HT1080 (cell line): ENCODE measurements at places on chromosomes 1 and 21.
A peak's percentile ranks its signal among the peaks of the same experiment; 100 is the strongest.

- DNase-seq = no peak
Measured at GRCh38 chr1:164054331-164054730, 504.7 kb upstream of the PBX1 start.

DNA sequence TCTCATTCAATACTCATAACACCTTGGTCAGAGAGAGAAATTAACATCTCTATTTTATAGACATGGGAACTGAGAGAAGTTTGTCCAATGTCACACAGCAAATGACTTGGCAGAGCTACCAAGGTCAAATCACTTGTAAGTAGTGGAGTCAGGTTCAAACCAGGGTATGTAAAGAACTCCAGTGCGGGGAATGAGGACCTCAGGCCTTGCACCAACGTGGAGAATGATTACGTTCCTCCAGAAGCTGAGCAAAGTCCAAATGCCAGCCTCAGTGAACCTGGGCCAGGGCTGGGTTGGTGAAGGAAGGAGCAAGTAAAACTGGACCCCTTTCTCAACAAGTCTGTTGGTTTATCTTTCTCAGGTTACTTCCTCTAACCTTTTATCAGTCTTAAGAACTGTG, 1.8 kb upstream of the CSF1 start:
- no peak for DNase-seq

DNA sequence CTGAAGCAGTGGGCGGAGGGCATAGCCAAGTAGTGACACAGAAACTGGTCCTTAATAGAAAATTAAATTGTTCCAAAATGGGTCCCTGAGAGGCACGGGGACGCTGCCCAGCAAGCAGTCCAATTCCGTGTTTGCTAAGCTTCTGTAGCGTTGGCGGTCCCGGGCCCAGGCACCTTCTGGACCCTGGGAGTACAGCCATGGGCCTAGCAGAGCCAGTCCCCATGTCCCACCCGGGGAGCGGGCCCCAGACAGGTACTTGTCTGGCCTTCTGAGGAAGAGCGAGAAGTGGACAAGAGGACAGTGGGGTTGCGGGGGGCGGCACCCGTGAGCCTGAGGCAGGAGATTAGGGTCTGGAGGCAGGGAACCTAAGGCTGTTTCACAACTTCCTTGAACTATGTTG, 11.5 kb upstream of the CCDC27 start:
- no peak for DNase-seq

DNA sequence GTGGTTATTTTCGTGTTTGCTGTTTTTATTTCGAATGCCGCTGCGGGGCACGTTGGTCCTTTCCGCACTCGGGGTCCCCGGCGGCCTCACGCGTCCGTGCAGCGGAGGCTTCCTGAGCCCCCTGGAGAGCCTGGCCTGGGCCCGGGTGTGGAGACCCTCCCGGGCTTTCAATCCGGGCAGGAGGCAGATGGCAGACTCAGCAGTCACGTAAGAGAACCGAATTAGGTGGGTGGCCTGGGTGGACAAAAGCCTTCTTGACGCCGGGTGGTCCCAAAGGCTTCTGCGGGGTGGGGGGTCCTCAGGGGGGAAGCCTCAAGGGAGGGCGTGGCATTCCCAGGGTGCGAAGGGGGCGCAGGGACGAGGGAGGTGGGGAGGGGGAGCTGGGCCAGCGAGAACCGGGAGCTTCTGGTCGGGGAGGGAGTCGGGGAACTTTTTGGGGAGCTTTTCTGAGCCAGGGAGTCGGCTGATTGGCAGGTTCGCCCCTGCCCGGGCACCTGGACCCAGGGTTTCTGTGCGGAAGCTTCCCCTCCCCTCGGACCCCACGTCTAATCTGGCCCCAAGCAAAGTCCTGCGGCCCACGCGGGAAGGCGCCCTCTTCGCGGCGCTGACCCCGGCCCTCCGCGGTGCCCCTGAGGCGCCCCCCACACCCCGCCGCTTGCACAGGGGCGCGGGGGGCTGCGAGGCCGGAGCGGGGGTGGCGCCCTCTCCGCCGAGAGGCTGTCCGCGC, 1.3 kb upstream of the HES4 start:
- DNase-seq = no peak

DNA sequence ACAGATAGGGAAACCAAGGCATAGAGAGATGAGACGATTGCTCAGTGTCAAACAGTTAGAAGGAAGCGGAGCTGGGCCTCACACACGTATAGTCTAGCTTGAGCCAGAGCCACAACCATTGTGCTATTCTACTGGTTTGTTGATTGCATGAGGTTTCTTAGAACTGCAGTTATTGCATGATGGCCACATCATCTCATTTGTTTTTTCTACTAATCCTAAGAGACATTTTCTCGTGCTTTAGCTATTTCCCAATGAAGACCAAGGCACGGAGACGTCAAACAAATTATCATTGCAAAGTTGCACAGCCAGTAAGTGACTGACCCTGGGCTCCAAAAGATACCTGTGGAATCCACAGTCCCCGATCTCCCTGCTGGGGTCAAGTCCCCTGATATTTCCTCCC, 25.1 kb upstream of the ZNF362 start:
- DNase-seq = no peak

GRCh38 chr1:224852901-224853568, 76.4 kb upstream of the DNAH14 start:
- DNase-seq = peak; percentile 45

DNA sequence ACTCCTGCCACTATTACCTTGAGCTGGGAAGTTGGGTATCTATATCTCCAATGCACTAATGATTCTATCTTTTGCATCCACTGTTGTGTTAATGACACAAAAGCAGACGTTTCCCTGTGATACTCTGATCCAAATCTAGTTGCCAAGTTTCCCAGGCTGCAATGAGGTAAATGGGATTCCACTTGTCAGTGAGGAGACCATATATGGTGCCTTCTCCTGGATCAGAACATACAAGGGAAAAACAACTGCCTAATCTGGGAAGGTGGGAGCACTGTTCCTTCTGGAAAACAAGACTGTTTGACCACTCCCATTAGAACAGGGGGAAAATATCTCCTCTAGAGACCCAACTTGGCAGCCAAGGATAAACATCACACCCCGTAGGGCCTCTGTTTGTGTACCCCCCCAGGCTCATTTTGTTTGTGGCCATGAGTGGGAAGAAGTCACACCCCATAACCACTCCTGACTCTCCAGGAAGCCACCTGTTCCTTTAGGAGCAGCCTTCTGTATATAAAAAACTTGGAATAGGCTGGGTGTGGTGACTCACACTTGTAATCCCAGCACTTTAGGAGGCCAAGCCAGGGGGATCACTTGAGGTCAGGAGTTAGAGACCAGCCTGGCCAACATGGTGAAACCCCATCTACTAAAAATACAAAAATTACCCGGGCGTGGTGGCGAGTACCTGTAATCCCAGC, 28.5 kb upstream of the SLC6A9 start:
- DNase-seq = peak; percentile 43

- peak; percentile 31 for DNase-seq
Measured at GRCh38 chr1:241396747-241397681, 40.0 kb upstream of the RGS7 start.

DNA sequence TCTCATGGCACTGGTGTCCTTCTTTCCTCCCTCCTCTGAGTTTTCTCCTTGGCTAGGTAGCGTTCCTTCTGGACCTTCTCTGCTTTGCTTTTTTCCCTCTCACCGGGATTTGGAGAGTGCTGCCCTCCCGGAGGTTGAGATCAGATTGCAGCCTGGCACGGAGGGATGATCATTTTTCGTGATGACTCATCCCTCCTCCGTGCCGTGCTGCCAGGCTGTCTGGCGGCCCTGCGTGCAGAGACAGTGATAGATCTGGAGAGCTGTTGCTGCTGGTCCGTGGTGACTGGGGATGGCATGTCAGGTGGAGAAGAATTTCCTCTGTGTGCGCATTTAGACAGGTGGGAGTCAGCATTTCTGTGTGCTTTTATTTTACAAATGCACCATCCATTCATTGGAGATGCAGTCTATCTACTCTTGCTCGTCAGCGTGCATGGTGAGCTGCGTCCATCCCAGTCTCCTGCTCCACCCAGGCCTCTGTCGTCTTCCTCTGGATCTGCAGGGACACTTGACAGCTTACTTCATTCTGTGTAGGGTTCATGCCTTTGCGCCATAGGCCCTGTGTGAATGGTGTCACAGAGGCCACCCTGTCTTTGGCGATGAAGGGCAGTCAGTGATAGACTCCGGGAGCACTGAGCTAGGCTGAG, 104.4 kb downstream of the PCBP3 start:
- DNase-seq = peak; percentile 63

- DNase-seq = peak; percentile 25
Measured at GRCh38 chr1:24850328-24850920, 79.7 kb downstream of the RUNX3 start.

- no peak for DNase-seq
Measured at GRCh38 chr1:70847013-70847412, 200.6 kb downstream of the PTGER3 start.

DNA sequence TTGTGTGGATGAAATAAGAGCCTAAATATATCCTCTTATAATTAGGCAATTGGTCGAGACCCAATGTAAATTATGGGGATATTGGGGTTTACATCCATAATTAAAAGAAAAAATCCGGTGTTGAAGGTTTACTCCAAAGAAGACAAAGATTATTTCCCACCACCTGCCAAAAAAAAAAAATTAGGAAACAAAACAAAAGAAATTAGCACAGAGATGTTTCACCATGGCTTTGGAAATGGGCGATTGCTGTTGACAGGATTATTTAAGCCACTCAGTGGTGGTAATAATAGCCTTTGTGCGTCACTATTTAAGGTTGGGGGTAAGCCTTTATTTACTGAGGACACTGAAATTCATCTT, 585 bp upstream of the GLRX2 start:
- DNase-seq = no peak

- DNase-seq = no peak
Measured at GRCh38 chr1:225461533-225462428, 33.9 kb upstream of the LBR start.

GRCh38 chr1:47936916-47937551, 60.2 kb downstream of the TRABD2B start:
- no peak for DNase-seq

GRCh38 chr1:44547361-44547760, 126.9 kb downstream of the TMEM53 start:
- no peak for DNase-seq

- DNase-seq = peak; percentile 29
Measured at GRCh38 chr1:162943622-162944021, 82.6 kb upstream of the CCDC190 start.

- peak; percentile 47 for DNase-seq
Measured at GRCh38 chr1:43147625-43148327, 24.3 kb downstream of the EBNA1BP2 start.

- DNase-seq = no peak
Measured at GRCh38 chr1:19390166-19390850, 78.2 kb downstream of the SLC66A1 start.

DNA sequence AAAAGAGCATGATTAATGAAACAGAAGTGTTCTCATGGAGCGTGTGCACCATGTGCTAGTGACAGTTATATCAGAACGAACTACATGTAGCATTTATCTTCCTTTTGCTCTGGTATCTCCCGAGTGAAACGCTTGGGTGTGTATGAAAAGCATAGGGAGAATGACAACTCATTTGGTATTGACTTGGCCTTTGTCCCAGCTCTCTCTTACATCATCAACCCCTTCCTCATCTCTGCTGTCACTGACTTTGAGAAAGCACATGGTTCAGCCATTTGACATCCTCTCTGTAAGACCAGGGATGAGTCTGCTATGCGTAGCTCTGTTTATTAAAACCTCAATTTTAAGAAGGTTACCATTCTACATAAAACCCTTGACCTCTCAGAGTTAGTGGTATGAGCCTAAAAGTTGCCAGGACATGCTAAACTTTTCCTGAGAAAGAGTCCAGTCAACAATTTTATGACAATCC, 201.0 kb downstream of the NRIP1 start:
- DNase-seq = peak; percentile 5

DNA sequence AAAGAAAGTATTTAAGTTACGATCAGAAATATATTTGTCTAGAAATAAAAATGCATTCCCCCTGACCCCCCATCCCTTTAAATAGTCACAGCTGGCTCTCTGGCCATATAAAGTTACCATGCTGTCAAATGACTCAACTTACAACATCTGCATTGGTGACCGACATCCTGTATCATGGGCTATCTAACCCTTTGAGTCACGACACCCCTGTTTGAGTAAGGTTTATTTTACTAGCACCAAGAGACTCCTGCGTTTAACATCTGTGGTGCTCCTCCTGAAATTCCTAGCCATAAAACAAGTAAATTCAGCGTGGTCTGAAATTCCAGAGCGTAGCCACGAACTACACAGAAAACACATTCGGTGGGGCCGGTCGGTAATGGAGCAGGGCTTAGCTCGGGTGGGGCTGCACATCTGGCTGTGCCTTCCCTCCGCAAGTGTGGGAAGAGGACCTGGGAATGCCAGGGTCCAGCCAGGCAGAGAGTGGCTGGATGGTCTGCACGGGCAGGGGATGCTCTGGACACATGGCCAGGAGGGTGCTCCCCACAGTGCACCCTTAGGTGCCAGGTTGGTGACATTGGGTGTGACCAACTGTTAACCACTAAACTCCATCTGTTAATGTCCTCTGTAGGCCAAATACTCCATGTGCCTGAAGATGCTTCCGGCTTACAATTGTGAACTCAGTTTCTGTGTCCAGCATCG, 53.0 kb upstream of the CLDN14 start:
- no peak for DNase-seq

GRCh38 chr1:151326619-151327222, 495 bp downstream of the PI4KB start:
- peak; percentile 13 for DNase-seq
